Peyer's patch (tissue), 4 donors: ENCODE measurements at places on chromosomes 16 and 17.

DNA sequence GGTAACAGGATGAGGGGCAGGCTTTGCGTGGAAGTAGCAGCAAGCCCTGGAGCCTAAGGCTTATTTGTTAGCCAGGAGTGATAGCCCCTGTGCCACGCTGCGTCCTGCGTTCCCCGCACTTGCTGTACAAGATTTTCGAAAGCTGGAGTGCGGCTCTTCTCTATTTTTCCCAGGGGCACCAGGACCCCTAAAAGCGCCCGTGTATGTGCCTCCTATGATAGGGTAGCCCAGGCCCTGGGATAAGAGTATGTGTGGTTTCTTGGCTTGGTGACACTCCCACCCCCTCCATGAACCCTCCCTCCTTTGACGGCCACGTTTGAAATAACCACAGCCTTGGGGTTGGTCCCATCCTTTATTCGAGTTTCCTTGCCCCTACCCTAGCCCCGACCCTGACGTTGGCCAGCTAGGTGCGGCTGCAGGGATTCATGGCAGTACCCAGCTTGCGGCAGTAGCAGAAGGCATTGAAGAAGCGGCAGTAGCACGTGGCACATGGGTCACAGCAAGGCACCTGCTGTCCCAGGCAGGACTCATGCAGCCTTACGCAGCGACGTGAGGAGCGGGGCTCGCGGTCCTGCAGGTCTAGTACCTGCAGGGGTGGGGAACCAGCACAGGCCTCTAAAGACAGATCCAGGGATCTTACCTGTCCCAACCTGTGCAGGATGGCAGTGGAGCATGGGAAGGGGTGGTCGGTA is 968 bp downstream of the AGRP start:
- DNase-seq = peak; percentile 23

DNA sequence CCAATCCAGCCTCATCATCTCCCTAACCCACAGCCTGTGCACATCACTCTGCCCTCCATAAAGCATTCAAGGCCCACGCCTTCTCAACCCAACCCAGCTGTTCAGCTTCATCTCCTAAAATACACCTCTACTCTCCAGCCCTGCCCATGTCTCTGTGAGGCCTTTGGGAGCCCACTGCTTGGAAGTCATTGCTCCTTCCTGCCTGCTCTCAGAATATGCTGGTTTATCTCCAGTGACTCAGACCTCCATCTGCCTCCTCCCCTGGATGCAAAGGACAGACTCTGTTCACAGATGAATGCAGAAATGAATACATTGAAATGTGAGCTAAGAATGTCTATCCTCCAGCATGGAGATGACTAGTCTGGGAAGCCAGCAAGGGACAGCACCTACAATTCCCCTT is 19.0 kb downstream of the KCNG4 start:
- DNase-seq = no peak

DNA sequence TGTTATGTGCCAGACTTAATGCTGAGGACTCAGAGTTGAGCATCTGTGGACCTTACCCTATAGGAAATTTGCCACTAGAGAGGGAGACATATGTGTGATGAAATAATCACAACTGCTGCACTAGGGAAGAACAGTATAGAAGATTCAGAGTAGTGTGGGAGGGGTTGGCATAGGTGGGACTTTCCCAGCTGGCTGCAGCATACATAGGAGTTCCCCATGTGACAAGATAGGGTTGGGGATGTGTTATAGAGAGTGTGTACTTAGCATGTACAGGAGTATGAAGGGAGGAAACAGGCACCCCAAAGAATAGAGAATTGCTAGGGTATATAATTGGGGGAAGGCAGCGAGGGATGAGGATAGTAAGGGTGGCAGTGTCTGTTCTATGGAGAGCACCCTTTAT is 2.9 kb downstream of the NUP93 start:
- DNase-seq = no peak

DNA sequence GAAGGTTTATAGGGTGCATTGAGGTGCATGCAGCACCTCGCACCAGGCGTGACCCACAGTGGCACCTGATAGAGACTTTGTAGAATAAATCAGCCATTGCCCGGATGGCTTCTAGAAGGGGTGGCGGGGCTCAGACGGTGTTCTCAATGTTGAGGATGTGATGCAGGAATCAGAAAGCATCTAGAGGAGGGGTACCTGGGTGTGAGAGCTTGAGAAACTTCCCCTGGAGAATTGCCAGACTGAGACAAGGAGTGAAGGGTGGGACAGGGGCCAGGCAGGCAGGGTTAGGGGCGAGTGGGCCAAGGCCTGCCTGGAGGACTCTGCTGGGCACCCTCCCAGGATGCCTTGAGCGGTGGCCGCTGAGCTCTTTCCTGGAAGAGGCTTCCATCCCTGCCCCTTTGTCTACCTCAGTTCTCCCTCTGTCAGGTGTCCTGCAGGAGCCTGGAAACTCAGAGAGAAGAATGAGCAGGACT is 9.3 kb upstream of the ADGRG1 start:
- no peak for DNase-seq

GRCh38 chr17:17098551-17099179 is 56.4 kb downstream of the MPRIP start:
- DNase-seq = no peak

- no peak for DNase-seq
These were observed 59.0 kb downstream of the ELAC2 start for GRCh38 chr17:12958786-12959185.

GRCh38 chr17:64148017-64148631 is 18.2 kb upstream of the ERN1 start:
- DNase-seq = no peak

DNA sequence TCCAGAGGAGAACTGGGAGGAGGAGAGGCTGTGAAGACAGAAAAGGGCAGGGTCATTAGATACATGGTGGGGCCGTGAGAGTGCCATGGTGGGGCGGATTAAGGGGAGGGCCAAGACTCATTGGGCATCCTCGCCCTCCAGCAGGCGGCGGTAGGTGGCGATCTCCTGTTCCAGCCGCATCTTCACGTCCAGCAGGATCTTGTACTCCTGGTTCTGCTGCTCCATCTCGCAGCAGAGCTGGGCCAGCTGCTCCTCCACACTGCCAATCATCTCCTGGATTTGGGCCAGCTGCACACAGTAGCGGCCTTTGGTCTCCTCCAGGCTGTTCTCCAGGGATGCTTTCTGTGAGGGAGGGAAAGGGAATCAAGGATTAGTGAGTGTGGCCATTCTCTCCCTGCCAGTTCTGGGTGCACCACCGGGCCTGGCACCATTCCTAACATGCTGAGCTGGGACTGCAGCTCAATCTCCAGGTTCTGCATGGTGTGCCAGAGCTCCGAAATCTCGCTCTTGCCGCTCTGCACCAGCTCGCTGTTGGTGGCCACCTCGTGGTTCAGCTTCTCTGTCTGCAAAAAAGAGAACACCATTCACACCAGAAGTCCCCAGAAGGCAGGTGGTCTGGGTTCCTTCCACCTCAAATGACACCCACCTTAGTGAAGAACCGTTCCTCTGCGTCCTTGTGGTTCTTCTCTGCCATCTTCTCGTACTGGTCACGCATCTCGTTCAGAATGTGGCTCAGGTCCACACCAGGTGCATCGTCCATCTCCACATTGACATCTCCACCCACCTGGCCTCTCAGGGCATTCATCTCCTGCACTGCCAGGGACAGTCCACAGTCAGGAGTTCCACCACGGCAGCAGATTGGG is 129.0 kb downstream of the CCDC144A start:
- no peak for DNase-seq

- no peak for DNase-seq
These were observed 7.0 kb upstream of the ANKRD40CL start for GRCh38 chr17:50774225-50774803.

- no peak for DNase-seq
These were observed 10.9 kb upstream of the GINS2 start for GRCh38 chr16:85699628-85700027.
